ENCODE measurements at places on chromosomes 7 and 10. TPM values are rescaled to one million over a fixed set of nuclear protein-coding genes. Genes with fewer than 3 reads are reported as not detected.

GRCh38 chr10:32167450-32167849, 111.2 kb upstream of the KIF5B start:
- DNase-seq = no peak

DNA sequence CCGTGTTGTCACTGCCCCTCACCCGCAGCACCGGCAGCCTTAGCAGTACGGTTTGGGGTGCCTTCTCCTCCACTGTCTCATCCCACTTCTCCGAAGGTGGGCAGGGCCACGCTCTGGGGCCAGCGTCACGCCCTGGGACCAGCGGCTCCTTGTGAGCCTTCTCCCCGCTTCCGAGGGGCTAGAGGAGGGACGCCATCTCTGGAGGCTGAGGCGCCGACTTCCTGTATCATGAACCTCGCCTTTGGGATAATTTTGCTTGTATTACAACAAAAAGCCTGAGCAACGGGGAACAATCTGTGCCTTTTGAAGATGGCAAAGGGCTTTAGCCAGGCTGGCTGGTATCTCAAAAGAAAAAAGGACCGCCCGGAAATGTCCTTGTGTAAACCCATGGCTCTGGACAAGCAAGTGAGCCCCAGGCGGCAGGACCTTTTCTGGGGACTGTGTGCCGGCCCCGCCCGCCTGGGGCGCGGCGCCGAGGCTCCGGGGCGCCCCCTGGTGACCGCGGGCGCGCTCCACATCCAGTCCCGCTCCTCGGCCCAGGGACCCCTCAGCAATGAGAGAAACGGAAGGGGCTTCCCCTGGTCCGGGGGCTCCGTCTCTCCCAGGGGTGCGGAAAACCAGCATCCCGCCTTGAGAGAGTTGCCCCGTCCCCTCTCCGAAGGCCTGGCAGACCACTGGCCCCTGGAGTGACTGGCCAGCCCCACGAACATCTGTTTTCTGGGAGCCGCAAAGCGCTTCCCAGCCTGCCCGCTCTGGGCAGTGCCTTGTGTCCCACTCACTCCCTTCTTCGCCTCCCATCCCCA, 3.8 kb downstream of the DEPP1 start:
- peak; percentile 75 for DNase-seq

DNA sequence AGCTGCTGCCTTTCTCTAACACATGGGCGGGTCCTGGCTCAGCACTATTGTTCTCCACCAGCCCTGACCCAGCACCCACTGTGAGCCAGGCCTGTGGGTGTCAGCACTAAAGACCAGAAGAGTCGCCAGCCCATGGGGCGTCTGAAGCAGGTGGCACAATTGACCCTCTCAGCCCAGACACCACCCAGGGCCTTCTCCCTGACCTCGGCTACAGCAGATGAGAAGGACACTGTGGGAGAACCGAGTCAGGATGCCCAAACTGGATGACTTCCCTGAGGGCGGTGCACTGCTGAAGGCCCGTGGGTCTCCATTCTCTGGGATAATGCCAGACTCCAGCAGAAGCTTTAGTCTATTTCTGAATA, 97.0 kb downstream of the MKI67 start:
- no peak for DNase-seq

GRCh38 chr7:110170841-110171240, 920.1 kb upstream of the LRRN3 start:
- peak; percentile 1 for DNase-seq

DNA sequence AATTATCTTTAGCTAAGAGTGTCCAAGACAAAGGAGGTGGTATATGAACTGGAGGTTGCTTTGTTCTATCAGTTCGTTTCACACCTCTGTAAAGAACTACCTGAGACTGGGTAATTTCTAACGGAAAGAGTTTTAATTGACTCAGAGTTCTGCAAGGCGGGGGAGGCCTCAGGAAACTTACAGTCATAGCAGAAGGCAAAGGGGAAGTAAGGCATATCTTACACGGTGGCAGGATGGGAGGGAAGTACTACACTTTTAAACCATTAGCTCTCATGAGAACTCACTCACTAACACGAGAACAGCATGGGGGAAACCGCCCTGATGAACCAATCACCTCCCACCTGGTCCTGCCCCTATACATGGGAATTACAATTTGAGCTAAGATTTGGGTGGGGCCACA, 1202.3 kb upstream of the LRRTM3 start:
- peak; percentile 2 for DNase-seq

- DNase-seq = no peak
These were observed 31.0 kb upstream of the ARID5B start for GRCh38 chr10:61870526-61870895.

Gene ZNF365
- 0.35 TPM for total RNA-seq

All from GM23338 (cell line).